ENCODE measurements at places on chromosomes 12 and 14. TPM values are rescaled to one million over a fixed set of nuclear protein-coding genes. Genes with fewer than 3 reads are reported as not detected.

DNA sequence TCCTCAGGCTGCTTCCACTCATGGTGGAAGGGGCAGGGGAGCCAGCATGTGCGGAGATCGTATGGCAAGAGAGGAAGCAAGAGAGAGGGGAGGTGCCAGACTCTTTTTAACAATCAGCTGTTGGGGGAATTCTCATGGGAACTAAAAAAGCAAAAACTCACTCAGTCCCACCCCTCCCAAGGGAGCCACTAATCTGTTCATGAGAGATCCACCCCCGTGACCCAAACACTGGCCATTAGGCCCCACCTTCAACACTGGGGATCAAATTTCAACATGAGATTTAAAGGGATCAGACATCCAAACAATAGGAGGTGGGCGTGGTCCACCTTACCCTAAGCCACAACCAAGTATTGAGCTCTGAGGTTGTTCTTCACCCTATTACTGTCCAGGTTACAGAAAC lies 375.1 kb downstream of the GRIN2B start:
- DNase-seq, result no peak

DNA sequence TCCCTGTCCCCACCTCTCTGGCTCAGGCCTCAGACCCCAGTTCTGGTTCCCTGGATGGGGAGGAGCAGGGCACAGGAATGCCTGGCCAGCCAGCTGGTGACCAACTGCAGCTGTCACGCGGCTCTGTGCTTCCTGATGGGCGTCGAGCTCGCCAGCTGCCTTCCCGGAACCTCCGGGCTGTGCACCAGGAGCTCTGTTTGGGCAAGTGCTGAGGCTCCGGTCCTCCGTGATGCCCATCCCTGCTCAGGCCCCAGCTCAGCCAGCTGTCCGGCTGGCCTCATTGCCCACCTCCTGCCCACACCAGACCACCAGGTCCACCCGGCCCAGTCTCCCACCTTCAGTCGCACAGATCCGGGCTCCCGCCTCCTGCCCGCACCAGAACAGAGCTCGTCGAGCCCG lies 4.8 kb downstream of the IFFO1 start:
- peak; percentile 92 for DNase-seq

GRCh38 chr14:25231004-25231403 lies 181.1 kb upstream of the STXBP6 start:
- DNase-seq, result no peak

DNA sequence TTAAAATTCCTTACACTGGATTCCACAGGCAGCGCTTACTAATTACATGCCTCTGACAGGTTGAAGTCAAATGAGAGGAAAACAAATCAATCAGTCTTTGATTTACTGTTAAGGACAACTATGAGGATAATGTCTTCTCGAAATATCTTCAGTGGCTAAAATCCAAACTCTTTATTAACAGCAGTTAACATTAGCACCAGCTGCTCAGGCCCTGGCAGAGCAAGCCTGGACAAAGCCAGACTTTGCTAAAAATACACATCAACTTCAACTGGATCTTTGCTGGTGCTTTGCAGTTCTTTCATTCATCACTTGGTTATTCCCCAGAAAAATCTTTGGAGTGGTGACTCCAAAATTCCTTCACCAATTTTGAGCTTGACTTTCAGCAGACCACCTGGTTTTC lies 98.7 kb downstream of the HECTD4 start:
- DNase-seq, result no peak

GRCh38 chr12:125081427-125081826 lies 16.2 kb downstream of the AACS start:
- DNase-seq, result no peak

GRCh38 chr12:120944645-120945217 lies 33.6 kb upstream of the HNF1A start:
- DNase-seq, result no peak

DNA sequence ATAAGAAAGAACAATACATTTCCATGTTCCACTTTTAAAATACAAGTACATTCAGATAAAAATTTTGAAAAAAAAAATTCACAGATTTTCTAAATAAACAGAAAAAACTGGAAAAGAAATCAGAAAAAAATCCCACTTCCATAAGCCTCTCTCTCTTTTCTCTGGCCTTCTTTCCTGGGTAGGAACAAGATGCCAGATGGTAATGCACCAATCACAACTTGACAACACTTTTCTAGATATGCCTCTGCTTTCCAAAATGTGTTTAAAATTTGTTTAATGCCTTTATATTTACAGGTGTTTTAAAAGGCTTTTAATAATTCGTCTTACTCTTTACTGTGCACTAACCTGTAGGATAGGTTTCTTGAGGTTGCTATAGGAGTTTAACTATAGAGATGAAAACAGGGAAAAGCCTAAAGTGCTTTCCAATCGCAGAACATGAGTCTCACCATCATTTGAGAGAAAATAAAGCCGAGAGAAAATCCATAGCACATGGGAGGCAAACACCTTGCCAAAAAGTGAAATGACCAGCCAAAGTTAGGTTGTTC lies 74.2 kb downstream of the TMTC1 start:
- DNase-seq, result no peak

DNA sequence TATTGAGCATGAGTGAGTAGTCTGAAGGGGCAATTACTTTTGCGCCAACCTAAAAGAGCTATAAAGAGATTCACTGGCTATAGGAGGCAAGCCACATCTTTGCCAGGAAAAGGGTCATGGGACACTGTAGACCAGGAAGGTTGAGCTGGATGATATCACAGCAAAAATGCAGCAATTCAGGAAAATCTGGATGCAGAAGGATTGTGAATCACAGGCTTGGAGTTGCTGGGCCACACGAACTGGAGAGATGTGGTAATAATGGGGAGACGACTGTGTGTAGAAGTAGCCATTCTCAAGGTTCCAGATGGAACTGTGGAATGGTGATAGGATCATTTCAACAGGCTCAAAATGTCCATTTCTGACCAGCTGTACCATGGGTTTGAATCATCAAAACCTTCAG lies 151.4 kb upstream of the DAAM1 start:
- no peak for DNase-seq

The ANO2 gene
- 13.6 TPM for total RNA-seq

GRCh38 chr14:68888883-68889282 lies 90.2 kb downstream of the ACTN1 start:
- peak; percentile 26 for DNase-seq

The POTEG gene
- total RNA-seq, result not detected

- no peak for DNase-seq
These were observed 741.8 kb downstream of the TMEM121 start for GRCh38 chr14:106268013-106268727.

GRCh38 chr12:108268397-108268796 lies 70.7 kb downstream of the CMKLR1 start:
- no peak for DNase-seq

Data from cardiac septum (tissue), 1 donor.